ENCODE measurements at places on chromosomes 2 and 18.

DNA sequence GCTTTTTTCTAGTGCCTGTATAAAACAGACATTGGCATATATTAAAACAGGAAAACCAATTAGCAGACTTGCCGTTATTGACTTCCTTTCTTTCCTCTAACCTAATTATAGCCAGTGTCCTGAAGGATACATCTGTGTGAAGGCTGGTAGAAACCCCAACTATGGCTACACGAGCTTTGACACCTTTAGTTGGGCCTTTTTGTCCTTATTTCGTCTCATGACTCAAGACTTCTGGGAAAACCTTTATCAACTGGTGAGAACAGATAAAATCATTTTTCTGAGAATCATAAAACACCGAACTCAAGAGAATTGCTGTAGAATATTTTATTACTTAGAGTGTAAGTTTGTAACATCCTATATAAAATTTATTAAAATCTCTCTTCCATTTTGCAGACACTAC is 74.3 kb downstream of the SCN2A start:
- no peak for DNase-seq

GRCh38 chr2:62424899-62425298 is 81.1 kb downstream of the TMEM17 start:
- DNase-seq, result no peak

GRCh38 chr2:20132990-20133535 is 81.6 kb upstream of the LAPTM4A start:
- DNase-seq, result no peak

DNA sequence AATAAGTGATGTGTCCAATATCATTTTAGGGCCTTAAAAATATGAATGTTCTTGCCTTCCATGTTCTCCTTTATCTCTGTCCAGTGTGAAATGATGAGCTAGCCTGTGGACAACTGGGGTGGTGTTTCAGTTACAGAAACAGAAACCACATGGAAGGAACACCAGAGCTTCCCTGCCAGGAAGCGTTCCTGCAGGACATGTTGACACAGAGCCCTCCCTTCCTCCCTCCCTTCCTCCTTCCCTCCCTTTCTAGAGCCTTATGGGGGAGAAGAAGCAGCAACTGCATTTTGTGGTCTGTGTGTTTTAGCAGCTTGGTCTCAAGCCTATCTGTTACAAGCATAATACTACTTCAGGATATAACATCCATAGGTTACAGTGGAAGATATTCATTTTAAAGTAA is 539.7 kb upstream of the NETO1 start:
- no peak for DNase-seq
